Activated naive CD4-positive, alpha-beta T cell treated with anti-CD3 and anti-CD28 coated beads, Interleukin-2, amount 50 U/mL, for 16 hours (primary cell): ENCODE measurements at places on chromosomes 11 and 22.

GRCh38 chr11:100785148-100785983, 98.3 kb downstream of the ARHGAP42 start:
- DNase-seq: no peak

GRCh38 chr11:45678976-45679375, 13.6 kb upstream of the CHST1 start:
- DNase-seq: no peak

- no peak for DNase-seq
Measured at GRCh38 chr11:113802621-113803020, 23.0 kb downstream of the CLDN25 start.

GRCh38 chr11:94504689-94505293, 7.5 kb upstream of the C11orf97 start:
- no peak for DNase-seq

GRCh38 chr22:33271390-33272161, 213.4 kb upstream of the SYN3 start:
- no peak for DNase-seq

DNA sequence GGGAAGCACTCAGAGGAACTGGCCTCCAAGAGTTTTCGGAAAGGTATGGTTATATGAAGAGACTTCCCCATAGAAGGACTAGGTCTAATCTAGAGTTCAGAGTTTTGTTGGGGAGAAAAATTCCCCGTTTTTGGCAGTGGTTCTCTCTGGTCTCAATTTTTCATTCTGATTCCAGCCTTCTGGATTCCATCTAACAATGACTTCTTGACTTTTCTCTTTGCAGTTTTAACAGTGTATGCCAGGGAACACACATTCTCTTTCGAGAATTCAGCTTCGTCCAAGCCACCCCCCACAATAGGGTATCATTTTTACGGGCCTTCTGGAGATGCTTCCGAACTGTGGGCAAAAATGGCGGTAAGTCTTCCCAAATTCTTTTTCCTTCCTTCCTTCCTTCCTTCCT, 115.6 kb downstream of the CSTPP1 start:
- no peak for DNase-seq

- DNase-seq: no peak
Measured at GRCh38 chr11:15750535-15751308, 605.6 kb downstream of the SOX6 start.

- DNase-seq: no peak
Measured at GRCh38 chr22:36317658-36318271, 64.8 kb downstream of the APOL1 start.

DNA sequence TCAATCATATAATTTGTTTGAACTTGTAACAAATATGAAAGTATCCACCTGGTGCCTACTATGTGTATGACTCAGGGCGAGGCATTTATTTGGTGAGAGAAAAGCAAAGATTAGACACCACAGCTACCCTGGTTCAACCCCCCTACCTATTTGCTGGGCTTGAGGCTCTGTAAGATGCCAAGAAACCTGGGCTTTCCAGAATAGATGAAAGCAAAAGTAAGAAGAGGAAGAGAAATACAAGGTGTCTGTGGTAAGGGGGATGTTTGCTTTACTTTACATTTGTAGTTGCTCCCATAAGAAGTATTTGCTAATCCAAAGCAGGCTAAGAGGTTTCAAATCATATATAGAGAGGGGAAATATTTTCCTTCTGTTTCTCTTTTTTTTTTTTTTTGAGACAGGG, 61.7 kb downstream of the DDI1 start:
- no peak for DNase-seq

DNA sequence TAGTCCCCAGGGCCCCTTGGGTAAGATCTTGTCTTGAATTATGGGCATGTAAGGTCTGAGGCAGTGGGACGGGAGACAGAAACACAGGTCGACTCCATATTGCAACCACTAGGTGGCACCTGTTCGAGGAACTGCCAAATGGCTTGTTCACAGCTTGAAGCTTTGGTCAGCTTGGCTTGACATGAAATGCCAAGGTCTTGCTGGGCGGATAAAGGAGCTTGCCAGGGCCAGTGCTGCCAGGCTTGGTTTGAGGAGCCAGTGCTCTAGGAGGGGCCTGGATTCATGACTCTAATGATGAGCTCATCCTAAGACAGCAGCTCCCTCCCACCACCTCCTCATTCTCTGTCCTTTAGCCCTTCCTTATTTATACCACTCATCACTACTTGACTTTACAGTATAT, 11.9 kb upstream of the NRIP3 start:
- peak; percentile 46 for DNase-seq

DNA sequence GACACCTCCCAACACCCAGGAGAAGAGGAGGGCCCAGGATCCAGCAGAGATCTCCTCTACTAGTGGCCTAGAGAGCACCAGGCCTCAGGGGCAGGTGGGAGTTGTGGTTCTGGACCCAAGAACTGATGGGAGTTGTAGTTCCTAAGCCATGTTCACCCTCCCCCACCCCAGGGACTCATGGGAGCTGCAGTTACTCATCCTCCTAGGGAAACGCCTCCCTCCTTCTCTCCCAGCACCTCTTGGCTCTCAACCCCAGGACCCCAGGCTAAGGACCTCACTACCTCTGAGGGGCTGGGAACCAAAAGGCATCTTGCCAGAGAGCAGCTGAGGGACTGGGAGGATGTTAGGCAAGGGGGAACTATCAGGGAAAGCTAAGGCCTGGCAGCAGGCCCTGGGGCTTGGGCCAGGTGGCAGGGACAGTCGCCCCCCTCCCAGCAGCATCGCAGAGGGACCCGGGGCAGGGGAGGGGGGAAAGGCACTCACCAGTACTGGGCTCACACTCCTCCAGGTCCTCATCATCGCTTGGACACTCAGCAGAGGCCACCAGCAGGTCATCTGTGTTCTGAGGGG, 28.9 kb downstream of the SLC22A12 start:
- no peak for DNase-seq

DNA sequence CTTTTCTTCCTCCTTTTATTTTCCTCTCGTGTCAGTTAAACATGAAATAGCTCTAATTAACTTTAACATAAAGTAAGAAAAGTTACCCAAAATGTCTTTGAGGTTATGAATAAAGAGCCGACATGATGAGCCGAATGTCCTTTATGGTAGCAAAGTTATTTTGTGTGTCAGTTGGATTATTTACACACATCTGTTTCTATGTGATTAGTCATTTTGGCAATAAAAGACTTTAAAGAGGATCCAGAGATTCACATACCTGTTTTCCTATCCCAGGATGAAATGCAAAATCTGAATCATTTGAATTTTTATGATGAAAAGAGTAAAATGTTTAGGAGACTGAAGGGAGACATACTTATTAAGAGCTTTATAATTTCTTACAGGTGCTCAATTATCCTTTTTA, 34.0 kb upstream of the TECTA start:
- no peak for DNase-seq

DNA sequence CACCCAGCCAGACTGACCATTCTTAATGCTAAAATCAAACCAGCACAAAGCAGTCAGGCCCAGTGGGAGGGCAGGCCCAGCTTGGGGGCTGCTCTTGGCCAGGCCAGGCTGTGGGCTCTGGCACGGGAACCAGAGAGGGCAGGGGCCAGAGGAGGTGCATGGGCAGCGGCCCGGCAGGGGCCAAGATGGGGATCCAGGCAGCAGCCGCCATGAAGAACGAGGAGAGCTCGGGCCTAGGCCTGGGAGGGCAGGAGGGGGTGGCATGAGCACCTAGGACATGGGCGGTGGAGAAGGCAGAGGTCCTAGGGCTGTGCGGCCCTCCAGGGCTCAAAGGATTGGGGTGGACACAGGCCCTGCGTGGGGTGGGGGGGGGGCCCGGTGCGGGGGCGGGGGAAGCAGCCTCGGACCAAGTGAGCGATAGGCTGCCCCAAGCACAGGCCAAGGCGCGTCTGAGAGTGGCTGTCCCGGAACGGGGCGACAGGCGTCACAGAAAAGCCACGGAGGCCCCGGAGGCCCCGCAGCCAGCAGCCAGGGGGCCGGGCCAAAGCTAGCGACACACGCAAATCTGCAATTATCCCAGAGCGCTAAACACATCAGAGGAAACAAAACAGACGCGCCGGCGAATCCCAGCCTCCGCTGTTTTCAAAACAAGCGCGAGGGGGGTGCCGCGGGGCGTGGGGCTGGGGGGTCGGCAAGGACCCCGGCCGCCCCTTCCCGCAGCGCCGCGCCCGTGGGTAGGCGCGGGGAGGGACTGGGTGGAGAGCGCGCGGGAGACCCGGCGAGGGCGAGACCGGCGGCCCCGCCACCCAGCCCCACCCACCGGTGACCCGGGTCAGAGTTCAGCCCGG, 8.3 kb downstream of the PLXNB2 start:
- no peak for DNase-seq

DNA sequence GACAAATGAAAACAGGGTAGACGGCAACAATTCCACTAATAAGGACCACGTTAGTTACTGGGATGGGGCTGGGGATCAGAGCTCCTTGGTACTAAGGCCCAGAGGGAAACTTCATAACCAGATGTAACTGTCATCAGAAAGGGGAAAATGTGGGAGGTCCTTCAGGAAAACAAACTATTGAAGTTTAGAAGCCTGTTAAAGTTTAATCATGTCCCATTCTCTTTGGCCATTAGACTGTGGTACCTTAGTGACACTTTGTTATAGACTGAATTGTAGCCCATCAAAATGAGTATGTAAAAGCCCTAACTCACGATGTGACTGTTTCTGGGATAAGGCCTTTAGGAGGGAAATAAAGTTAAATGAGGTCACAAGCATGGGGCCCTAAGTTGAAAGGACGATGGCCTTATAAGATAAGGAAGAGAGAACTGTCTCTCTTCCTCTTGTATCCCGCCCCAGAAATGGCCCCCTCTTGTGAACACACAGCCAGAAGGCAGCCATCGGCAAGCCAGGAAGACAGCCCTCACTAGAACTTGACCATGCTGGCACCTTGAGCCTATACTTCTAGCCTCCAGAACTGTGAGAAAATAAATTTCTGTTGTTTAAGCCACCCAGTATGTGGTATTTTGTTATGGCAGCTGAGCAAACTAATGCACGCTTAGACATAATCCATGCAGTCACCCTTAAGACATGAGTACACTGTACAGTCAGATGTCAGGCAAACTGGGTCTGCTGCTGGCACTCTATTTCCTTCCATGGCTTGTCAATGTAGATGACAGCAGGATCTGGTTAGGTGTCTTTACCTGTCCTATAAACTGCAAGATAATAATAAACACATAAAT, 26.9 kb upstream of the USP47 start:
- no peak for DNase-seq

DNA sequence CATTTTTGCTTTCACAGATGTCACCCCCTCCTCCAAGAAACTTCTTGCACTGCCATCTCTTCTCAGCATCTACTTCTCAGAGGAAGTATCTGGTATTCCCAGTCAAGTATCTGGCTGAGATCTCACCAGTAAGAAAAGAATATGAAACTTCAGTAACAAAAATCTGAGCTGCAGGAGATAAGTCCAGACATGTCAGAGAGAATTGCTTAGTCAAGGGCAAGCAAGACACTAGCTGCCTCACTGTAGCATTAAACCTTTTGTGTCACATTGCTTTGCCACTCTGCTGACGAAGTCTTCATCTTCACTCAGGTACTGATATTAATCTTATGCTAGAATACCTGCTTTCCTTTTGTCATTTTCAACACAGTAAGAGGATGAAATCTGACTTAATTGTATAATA, 70.6 kb upstream of the ZC3H12C start:
- DNase-seq: no peak

GRCh38 chr11:19409307-19409706, 168.6 kb upstream of the E2F8 start:
- no peak for DNase-seq

GRCh38 chr11:65778431-65778900, 2.3 kb downstream of the AP5B1 start:
- no peak for DNase-seq

- no peak for DNase-seq
Measured at GRCh38 chr11:121807051-121807450, 309.0 kb downstream of the BLID start.

DNA sequence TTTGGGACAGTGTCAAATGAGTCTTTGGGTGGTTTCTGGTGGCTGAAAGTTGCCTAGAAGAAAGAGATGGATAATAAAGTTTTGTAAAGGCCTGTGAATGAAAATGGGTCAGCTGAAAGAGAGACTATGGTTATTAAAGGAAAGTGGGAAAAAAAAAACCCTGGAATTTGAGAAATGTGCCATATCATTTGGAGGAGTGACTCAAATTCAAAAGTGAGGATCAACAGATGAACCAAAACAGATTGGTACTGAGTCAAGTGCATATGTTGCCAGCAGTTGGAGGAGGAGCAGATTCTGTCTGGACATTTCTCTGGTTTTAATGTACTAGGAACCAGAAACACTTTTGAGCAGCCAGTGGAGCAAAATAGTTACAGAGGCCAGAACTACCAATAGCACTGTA, 339.8 kb downstream of the KCNA4 start:
- no peak for DNase-seq

GRCh38 chr22:27154717-27155116, 497.3 kb downstream of the MIAT start:
- no peak for DNase-seq

GRCh38 chr22:22600531-22601261, 41.6 kb upstream of the PRAME start:
- DNase-seq: no peak

DNA sequence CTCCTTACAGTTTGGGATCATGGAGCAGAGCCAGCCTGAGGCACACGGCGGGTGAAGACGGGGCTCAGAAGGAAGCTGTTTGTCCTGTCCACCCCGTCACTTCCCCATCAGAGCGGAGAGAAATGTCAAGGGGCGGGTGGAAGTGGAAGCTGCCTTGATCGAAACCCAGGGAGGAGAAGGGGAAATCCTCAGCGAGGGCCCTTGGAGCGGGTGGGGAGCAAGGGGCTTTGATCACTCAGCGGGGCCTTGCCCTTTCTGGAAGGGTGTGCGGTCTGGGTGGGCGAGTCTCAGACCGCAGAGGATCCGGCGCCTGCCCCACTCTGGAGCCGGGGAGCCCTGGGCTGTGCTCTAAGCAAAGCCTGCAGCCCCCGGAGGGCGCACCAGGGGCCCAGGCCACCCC, 320.4 kb downstream of the NTM start:
- DNase-seq: no peak

DNA sequence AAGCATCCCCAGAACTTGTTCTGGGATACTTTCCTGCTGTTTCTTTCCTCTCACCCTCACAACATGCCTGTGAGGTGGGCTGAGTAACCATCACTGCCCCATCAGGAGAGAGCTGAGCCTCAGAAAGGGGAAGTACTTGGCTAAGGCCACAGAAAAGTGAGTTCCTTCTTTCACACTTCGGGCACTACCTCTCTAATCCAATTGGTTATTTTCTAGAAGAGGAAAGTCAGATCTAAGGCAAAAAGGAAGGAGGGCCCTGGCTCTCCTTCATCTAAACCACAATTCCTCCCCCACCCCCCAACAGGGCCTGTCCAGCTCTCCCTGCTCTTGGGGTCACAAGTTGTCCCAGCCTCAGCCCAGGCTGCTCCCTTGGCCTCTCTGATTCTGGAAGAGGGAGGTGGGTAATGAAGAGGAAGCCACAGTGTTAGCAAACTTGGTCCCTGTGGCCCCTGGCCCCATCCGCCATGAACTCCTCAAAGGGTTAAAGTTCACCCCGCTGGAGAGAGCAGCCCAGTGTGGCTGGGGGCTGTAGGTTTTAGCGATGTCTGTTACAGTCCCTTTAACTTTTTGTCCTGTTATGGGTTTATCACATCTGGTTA, 34.0 kb downstream of the SLC22A12 start:
- DNase-seq: no peak
